GM10248 (cell line): ENCODE measurements at places on chromosomes 4 and X.

GRCh38 chrX:139825618-139826017 lies 107.2 kb downstream of the ATP11C start:
- DNase-seq, result no peak

DNA sequence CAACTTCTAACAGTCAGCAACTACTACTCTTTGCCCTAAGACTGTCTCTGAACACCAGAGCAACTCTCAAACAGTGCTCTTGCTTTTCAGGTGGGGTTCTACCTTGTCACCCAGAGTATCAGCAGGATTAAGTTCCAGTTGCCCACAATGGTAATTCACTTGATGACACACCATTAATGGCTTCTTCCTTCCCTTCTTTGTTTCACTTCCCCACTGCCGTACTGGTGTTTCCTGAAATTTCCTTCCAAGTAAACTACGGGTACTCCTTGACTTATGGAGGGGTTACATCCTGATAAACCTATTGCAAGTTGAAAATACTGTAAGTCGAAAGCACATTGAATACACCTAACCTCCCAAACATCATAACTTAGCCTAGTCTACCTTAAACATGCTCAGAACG lies 36.6 kb upstream of the PDK3 start:
- no peak for DNase-seq

DNA sequence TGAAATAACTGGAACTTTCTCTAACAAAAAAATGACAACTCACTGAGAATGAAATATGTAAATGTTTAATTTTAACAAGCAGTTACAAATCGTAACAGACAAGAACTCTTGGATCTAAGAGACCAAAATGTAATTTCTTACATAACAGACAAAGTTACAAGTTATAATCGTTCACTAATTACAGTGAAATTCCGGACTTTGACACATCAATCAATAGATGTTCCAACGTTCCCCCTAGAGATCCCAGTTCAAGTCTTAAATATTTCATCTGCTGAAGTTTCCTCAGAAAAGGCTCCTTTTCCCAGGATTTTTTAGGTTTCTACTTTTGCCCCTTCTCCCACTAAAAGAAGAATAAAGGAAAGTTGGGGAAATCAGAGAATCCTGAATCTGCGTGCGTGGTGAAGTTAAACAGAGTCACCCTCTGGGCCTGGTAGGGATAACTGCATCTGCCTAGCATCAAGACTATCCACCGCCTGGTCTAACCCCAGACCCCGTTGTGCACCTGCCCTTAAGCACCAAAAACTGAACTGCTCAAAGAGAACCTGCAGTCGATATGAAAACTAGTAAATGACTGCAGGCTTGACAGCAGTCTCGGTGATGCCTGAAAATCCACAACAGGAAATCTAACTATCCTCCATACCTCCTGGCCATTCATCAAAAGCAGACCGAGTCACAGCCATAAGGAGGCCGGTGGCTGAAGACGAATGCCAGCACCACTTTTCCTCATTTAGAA lies 2.3 kb downstream of the IRF2 start:
- peak; percentile 28 for DNase-seq

GRCh38 chr4:53119680-53120079 lies 246.2 kb downstream of the SCFD2 start:
- no peak for DNase-seq

- no peak for DNase-seq
Measured at GRCh38 chrX:41630091-41630490, 58.7 kb upstream of the GPR34 start.

DNA sequence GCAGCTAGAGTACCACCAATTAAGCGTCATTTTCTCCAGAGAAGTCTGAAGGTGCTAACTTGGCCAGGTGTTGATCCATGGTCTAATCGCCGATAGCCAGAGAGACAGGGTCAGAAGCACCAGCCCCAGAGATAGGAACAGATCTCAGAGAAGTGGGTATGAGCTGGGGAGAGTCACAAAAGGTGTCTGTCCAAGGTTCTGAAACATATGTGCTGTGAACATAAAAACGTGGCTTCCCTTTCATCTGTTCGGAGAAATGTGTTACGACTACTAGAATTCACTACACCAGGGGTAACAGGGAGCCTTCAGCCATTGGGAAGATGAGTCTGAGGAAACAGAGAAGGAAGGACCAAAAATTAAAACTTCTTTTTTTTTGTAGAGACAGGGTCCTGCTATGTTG lies 91.3 kb downstream of the FBXL5 start:
- DNase-seq, result no peak

GRCh38 chrX:151488677-151489076 lies 74.8 kb upstream of the PASD1 start:
- DNase-seq, result peak; percentile 30

- DNase-seq, result no peak
Measured at GRCh38 chr4:101441446-101441845, 94.1 kb upstream of the PPP3CA start.

- no peak for DNase-seq
Measured at GRCh38 chr4:150119492-150119891, 41.2 kb downstream of the DCLK2 start.

GRCh38 chr4:123767806-123768205 lies 371.2 kb downstream of the SPRY1 start:
- DNase-seq, result no peak

- DNase-seq, result no peak
Measured at GRCh38 chr4:29852537-29852936, 867.6 kb upstream of the PCDH7 start.

DNA sequence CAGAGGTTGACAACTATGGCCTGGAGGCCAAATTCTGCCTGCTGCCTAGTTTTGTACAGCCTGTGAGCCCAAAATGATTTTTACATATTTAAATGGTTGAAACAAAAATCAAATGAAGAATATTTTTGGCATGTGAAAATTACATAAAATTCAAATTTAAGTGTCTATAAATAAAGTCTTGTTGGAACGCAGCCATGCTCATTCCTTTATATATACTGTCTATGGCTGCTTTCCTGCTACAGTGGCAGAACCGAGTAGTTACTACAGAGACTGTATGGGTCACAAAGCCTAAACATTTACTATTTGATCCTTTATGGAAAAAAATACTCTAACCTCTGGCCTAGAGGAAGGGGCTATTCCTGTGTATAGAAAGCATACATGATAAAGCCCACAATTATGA lies 290.4 kb downstream of the GLUD2 start:
- DNase-seq, result no peak

DNA sequence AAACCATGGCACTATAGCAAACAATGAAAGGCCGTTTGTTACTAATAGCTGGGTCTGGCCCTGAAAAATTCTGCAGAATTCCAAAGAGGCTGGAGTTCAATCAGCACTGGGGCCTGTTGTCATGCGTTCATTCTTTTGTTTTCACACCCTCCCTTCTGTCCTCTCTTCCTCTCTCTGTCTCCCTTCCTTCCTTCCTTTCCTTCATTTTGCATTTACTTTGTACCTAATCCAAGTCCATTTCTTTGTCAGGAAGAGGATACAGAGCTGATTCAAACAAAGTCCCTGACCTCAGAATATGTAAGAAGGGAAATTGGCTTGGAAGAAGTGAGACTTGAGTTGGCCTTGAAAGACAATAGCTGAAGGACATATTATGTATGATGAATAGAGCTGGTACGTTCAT lies 119.6 kb upstream of the LDB2 start:
- DNase-seq, result no peak

- no peak for DNase-seq
Measured at GRCh38 chr4:111631215-111631999, 513.8 kb upstream of the FAM241A start.

DNA sequence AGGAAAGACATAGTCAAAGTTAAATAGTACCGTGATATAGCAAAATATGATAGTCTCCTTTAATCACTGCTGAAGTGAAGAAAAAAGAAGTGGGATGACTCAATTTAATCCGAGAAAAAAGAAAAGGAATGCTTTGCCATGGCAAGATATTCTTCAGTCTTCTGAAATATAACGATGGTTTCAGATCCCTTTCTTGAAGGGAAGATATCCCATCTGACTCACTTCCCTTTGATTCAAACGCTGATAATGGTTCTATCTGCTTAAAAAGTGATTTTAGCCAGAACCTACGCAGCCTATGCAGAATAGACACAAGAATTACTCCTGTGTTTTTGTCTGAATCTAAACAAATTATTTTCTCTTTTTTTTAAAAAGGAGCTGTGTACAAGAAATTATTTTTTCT lies 68.1 kb upstream of the FTHL17 start:
- DNase-seq, result no peak

DNA sequence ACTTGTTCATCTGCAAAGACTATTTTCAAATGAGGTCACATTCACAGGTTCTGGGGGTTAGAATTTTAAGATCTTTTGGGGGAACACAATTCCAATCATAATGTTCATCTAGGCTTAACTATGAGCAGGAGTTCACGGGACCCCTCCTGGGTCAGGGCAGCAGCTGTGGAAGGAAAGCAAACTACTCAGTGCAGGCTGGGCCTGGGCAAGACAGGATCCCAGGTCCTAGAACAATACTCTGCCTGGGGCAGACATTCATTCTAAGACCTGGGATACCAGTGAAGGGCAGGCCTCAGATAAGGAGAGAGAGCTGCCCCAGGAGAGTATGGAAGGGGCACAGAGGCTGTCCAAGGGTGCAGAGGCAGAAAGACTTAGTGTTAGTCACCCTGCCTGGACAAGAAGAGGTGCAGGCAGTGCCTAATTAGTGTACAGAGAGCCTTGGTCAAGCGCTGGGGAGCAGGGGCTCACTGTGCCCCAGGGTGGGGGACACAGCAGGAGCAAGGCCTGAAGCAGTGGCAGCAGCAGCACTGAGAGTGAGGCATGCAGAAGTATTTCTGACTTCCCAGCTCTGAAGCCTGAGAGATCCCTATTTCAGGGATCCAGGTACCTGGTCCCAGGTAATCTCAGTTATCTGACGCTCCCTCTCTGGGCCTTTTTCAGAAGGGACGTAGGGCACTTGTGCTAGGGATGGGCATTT lies 123.0 kb upstream of the MAMLD1 start:
- DNase-seq, result no peak

- DNase-seq, result peak; percentile 67
Measured at GRCh38 chr4:48127682-48128404, 6.2 kb downstream of the TXK start.

DNA sequence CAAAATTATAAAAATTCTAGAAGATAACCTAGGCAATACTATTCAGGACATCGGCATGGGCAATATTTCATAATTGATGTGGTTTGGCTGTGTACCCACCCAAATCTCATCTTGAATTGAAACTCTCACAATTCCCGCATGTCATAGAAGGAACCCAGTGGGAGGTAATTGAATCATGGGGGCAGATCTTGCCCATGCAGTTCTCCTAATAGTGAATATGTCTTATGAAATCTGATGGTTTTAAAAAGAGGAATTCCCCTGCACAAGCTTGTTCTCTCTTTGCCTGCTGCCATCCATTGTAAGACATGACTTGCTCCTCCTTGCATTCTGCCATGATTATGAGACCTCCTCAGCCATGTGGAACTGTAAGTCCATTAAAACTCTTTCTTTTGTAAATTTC lies 77.7 kb downstream of the DDX60 start:
- DNase-seq, result no peak
